ENCODE measurements at places on chromosomes 3 and 15.

DNA sequence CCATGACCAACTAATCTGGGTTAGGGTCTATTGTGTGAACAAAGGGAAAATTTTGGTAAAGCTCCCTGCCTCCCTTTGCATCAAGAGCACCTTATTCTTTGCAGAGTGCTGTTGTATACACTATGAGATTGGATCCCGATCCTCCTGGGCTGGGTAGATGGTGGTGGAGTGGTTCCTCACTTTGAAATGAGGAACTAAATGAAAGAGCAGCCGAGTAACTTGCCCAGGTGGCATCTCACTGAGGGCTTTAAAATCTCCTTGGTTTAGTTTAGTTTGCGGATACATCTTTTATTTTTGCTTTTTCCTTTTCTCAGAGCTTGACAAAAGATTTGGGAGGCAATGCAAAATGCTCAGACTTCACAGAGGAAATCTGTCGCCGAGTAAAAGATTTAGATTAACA is 19.4 kb downstream of the IDH3A start:
- no peak for DNase-seq

DNA sequence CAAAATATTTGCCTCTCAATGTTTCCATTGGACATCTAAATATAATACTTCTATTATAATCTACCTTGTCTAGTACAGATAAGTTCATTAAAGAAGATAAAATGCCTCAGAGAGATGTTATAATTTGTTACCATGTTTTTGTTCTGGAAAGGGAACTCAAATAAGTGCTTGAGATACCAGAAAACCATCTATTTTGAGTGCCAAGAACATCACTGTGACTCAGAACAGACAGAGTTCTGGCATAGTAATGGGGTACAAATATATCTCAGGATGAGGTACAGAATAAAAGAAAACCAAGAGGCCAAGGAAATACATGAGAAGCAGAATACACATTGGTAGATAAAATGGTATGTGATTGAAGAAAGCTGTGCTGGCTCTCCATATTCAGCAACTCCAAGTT is 58.9 kb downstream of the IMPG2 start:
- no peak for DNase-seq

DNA sequence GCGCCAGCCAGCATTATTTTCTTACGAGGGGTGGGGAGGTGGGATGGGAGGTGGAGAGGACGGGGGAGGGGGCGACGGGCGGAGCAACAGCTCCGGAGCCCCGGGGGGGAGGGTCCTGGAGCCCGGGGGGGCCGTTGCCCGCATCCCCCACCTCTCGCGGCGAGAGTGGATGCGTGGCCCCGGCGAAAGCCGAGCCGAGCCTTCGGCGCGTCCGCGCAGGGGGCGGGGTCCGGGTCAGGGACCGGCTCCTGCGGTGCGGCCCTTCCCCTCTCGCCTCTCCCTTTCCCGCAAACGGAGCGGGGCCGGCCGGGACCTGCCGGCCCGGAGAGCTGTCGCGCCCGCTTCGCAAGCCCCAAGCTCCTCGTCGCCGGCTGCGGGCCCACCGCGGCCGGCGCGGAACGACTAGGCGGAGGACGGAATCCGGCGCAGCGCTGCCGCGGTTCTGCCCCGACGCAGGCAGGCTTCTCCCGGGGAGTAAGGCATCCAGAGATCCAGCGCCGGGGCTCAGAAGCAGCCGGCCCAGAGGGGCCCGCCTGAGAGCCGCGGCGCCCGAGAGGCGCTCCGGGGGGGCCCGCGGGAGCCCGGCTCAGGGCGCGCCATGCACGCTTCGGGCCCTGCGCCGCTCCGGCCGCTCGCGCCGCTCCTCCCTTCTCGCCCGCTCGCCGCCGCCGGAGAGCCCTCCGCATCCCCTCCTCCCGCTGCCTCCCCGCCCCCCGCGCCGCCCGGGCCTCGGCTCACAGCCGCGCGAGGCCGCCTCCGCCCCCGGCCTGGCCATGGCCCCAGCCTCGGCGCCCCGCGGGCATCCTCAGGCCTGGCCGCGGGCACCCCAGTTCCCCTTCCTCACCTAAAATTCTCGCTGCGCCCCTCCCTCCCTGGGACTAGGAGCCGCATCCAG is 459 bp upstream of the ADCY5 start:
- no peak for DNase-seq

GRCh38 chr3:14801031-14801430 is 17.7 kb upstream of the FGD5 start:
- no peak for DNase-seq

GRCh38 chr15:77584201-77584600 is 48.5 kb downstream of the LINGO1 start:
- DNase-seq: no peak
